ENCODE measurements at places on chromosomes 5 and 9. TPM values are rescaled to one million over a fixed set of nuclear protein-coding genes. Genes with fewer than 3 reads are reported as not detected.

Gene CFAP90
- polyA plus RNA-seq: 7.9 TPM

Gene ABCA1
- polyA plus RNA-seq: 9.1 TPM

Gene UGT3A1
- 72.5 TPM for polyA plus RNA-seq

Gene LYRM7
- 12.7 TPM for polyA plus RNA-seq

Gene ANKRD31
- 0.52 TPM for polyA plus RNA-seq

Gene SEMA5A
- 34.7 TPM for polyA plus RNA-seq

Gene PCDHGA1
- 1.0 TPM for polyA plus RNA-seq

Gene PCDHB8
- polyA plus RNA-seq: 4.5 TPM

Gene OSMR
- polyA plus RNA-seq: 9.8 TPM

DNA sequence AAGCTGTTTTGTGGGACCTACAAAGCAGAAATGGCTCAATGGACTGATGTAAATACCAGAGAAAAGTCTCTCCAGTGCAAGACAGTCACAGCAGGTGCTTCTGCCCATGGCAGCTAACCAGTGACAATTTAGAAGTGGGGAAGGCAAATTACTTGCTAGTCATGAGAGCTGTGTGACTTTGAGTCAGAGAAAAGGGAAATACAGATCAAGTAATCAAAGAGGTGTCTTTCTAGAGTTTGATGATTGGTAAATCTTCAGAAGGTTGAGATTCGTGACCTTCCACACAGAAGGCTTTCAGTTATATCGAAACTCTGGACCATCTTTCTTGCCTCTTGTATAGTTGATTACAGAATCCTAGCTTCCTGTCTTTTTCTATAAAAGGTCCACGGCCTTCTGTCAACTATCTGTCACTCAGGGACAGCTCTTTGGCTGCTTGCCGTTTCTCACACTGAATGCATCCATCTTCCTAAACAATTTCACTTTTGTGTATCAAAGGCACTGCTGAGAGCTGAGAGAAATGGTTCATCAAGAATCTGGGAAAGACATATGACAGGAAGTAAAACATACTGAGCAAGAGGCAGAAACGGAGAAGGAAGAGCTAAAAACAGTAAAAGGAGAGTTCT is 993.9 kb upstream of the ACO1 start:
- DNase-seq: no peak

GRCh38 chr5:119218830-119219782 is 136.7 kb upstream of the TNFAIP8 start:
- no peak for DNase-seq

GRCh38 chr9:137168573-137168903 is 1.3 kb downstream of the LRRC26 start:
- no peak for DNase-seq

DNA sequence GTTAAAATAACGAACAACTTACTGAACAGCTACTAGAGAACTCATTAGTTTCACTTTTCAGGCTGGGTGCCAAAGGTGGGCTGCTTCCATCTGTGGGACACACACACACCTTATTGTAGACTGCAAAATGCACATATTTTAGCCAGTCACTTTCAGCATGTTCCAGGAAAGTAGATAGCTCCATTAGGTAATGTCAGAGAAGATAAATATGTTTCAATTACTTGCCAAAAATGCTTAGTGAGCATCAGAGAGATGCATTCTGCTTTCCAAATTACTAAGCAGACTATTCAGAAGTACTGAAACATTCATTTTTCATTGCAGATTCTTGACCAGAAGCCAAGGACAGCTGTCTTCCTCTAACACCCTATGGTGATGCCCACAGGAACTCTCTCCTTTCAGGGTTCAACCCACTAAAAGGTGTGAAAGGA is 56.2 kb upstream of the APC start:
- no peak for DNase-seq

DNA sequence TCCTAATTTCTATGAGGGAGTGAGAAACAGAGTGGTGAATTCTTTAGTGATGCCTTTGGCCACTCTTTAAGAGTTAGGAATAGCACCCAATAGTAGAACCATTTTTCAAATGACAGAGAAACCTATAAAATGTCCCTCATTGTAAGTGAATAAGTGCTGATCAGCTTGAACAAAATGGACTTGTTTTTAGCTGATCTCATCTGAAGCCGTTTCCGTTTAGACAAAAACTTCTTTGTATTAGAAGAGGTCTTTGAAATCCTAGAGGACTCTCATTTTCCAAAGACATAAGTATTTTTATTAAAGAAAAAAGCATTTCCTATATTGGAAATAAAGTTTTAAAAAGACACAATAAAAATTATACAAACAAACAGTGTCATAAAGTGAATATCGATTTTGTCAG is 273.9 kb downstream of the ARHGEF28 start:
- DNase-seq: no peak

DNA sequence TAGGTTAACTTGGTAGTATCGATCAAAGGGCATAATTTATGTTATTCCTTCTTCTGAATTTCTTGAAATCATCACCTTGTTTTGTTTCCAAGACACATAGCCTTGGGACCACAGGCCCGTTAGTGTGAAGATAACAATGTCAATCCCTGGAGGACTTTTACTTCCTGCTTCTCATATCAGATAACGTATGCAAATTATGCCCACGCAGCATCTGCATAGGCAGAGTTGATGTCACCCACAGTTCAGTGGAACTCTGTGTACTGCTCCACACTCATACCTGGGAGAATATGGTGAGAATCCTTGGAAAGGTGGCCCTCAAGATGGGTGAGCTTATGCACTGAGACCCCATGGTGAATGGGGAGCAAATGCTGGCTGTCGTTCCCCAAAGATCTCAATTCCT is 95.0 kb downstream of the CFAP90 start:
- DNase-seq: no peak

DNA sequence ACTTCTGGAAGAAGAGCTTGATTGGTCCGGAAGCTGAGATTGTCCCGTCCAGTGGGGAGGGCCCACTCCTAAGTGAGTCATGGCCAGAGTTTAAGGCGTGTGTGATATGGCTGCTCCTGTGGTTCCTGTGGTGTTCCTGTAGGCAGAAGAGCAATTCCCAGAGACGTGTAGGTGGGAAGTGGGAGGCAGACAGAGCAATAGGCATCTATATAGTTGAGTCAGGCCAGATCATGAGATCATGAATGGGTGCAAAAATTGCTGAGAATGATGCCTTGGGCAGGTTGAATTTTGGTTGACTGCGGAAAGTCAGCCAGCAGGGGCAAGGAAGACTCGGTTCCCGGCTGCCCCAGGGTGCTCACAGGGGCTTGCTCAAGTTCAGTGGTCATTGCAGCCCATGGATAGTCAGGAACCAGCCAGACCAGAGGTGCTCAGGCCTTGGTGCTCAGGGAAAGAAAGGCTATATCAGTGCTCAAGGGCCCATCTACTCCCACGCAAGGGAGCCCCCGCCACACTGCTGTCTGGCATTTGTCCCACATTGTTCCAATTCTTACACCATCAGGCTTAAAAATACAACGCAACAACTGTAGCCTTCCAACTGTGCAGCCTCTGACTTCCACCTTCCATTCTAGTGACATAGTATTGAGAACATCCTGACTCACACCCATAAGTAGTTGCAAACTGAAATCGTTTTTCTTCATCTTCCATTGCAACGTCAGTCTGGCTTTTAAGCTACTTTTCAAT is 21.0 kb upstream of the GSN start:
- no peak for DNase-seq

- DNase-seq: no peak
Measured at GRCh38 chr5:139659695-139660101, 11.5 kb downstream of the CXXC5 start.

- no peak for DNase-seq
Measured at GRCh38 chr5:35066260-35066795, 18.6 kb upstream of the AGXT2 start.

DNA sequence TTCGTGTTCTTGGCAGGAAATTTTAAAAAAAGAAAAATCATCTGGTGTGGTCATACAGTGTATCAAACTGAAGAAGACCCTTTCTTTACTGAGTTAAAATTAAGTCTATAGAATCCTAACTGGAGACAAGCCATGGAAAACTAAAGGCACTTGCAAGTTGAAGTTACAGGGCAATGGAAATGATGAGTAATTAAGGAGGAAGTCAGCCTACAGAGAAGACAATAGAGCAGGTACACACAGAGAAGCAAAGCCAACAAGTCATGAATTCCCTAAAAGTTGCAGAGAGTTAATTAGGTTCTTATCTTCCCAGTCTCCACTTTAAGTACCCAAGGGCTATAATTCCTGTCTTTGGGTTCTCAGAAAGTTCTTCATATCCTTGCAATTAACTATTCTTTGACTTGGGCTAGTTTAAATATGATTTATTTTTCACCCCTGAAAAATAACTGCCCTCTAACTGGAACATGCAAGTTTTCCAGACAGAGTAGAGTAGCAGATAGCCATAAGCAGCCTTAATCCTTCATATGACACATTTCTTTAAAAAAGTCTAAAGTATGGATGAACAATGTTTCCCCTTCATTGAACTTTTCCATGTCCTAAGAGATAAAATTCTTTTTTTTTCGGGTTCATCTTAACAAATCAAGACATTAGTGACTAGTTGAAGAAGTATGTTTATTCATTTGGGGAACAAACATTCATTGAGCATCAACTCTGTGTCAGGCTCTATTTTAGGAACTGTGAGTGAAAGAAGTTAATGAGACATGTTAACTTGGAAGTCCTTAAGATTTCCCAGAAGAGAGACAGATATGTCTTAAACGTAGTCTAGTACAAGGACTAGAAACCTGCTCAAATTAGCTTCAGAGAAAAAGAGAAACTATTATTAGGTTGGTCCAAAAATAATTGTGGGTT is 5.2 kb upstream of the ITGA2 start:
- no peak for DNase-seq

DNA sequence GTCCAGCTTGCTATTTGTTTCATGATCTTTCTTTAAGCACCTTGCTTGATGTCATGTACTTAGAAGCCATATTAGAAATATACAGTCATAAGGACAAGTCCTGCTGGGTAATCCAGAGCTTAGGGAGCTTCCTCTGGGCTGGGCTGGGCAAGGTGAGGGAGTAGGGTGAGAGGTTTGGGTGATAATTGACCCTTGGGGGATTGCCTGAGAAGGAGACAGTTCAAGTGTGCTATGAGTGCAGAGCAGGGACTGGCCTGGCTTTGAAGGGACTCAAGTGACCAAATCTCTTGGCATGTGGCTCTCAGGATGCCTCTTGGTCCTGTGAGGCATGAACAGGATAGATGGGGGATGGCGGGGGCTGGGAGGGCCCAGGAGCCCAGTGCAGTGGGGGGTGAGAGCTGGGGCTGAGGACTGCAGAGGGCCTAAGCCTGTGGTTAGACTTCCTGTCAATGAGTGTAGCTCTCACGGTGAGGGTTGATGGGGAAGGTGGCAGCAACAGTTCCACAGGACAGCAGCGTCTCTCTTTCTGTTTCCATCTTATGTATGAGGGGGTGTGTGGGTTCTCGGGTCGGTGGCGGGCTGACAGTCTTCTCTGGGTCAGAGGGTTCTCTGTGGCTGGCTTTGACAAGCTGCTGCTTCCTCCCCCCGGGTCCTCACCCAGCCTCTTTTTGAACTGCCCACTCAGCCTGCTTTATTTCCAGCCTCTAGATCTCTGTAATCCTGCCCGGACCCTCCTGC is 53.5 kb downstream of the RGS3 start:
- DNase-seq: no peak

DNA sequence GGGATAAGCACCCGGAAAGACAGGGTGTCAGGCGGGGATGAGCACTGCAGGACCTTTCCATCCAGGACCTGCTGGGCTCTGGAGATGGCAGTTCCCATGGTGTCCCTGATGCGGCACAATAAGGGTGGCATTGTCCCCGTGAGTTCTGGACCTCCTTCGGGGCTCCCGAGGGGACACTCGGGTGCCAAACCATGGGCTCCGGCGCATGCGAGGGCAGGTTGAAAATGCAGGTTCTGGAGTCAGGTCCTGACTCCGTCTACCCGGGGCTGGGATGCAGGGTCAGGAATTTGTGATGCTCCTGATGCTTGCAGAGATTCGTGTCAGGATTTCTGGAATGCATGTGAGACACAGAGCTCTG is 682 bp downstream of the FCN2 start:
- DNase-seq: no peak

DNA sequence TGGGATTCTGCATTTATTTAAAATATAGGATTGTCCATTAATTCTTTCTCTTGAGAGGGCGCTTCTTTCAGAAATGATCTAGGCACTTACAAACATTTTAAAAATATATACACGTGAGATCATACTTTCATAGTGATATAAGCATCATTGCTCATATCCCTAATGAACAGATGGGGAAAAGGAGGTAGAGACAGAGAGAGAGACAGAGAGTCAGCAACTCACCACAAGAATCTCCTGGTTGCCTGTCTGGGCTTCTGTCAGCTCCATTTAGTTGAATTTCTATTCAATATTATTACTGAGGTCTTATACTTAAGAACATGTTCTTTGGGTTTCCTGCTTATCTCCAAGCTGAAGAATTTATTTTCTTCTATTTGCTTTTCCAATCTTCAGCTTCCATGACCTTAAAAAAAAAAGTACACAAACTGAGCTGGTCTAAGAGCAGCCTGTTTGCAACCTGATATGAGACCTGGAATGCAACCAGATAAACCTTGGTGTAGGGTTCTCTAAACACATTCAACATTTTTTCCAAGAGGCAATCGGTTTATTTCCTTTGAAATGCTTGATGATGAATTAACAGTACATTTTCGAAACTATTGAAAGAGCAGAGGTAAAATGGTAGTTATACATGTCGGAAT is 51.6 kb upstream of the LIFR start:
- DNase-seq: no peak

GRCh38 chr9:13731637-13732036 is 452.1 kb upstream of the MPDZ start:
- DNase-seq: no peak

DNA sequence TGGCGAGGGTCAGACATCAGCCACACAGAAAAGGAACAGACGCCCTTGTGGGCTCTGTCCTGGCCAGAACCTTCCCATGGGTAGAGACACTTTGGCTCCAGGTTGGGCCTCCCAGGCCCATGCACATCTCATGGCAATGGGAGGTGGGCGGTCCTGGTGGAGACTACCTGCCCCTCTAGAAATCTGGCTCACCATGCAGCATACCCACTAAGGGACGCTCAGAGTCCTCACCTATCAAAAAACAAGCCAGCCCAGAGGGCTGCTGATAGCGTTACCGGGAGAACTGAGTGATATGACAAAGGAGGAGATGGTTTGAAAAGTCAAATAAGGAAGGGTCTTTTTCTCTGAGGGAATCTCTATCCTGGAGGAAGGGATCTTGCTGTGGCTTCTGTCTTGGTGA is 62.1 kb downstream of the C5orf15 start:
- DNase-seq: no peak

GRCh38 chr9:95857896-95858295 is 17.6 kb upstream of the ERCC6L2 start:
- no peak for DNase-seq

DNA sequence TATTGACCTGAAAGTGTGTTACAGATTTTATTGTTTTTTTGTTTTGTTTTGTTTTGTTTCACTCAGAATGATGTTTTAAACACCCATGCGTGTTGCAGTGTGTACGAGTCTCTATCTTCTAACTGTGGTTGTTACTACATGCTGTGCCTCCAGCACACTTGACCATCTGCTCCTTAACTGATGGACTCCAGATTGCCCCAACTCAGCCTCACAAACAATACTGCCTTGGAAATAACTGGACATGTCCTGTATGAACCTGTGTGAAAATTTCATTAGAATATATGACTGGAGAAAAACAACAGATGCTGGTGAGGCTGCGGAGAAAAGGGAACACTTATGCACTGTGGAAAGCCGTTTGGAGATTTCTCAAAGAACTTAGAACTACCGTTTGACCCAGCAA is 68.7 kb upstream of the HAND1 start:
- DNase-seq: no peak

All from left renal cortex interstitium (tissue), 4 donors.